B cell (primary cell): ENCODE measurements at places on chromosomes 2 and 18. TPM values are rescaled to one million over a fixed set of nuclear protein-coding genes. Genes with fewer than 3 reads are reported as not detected.

GRCh38 chr2:218262631-218263586 is 2.1 kb downstream of the GPBAR1 start:
- peaks cover 57% of the 10 kb centered on the region for H3K4me1 ChIP-seq
- H3K36me3 ChIP-seq = peaks cover 51% of the 10 kb centered on the region
- no peak for DNase-seq

DNA sequence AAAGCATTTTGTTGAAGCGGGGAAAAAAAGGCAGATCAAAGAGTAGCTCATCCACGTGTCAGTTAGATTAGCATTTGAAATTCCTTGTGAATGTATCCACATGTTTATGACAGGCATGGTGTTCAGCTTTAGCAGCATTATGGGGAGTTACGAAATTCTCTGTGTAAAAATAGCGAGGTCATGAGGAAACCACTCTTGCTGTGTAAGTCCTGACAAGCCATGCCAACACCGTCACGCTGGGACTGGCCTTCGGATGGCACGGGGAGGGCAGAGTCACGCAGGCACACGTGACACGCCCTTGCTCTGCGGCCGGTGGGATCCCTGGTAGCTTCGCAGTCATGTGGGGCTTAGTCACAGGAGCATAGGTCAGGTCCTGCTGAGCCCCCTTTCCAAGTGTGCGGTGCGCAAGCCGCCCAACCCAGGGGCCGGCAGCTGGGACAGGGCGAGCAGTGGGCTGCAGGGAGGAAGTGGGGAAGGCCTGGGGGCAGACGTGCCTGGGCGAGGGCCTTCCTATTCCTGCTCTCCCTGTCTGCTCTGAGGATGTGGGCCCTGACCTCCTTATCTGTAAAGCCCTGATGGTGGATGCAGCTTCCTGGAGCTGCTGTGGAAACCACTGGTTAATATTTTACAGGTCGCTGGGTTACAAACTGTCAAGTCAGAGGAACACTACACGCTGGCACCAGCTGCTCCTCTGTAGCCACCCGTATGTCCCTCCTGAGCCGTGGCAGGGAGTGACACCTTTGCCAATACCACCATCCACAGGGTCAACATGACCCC is 18.0 kb downstream of the MBP start:
- H3K27ac ChIP-seq = no peak overlapping the region
- H3K36me3 ChIP-seq = peaks cover 54% of the 10 kb centered on the region
- peaks cover 4% of the 10 kb centered on the region for H3K4me1 ChIP-seq
- H3K27me3 ChIP-seq = no peaks in the 10 kb centered on the region
- H3K4me3 ChIP-seq = no peak overlapping the region
- DNase-seq = no peak

LRATD1 gene
- not detected in 2 replicates for total RNA-seq

CFAP65 gene
- total RNA-seq = not detected in 2 replicates

- no peaks in the 10 kb centered on the region for H3K27me3 ChIP-seq
- H3K36me3 ChIP-seq = no peaks in the 10 kb centered on the region
- H3K4me3 ChIP-seq = no peak overlapping the region
These were observed 102.2 kb downstream of the AP1S3 start for GRCh38 chr2:223735035-223735640.

CFAP210 gene
- not detected in 2 replicates for total RNA-seq

GRCh38 chr18:50734886-50735285 is 84.9 kb downstream of the MRO start:
- no peak for DNase-seq
- H3K27ac ChIP-seq = no peak overlapping the region
- no peak overlapping the region for H3K4me3 ChIP-seq

SUCLG1 gene
- 31.8 and 33.6 TPM in 2 replicates for total RNA-seq
